ENCODE measurements at places on chromosomes 13 and 19.

- no peak for DNase-seq
Measured at GRCh38 chr13:30308548-30308947, 1.2 kb upstream of the KATNAL1 start.

DNA sequence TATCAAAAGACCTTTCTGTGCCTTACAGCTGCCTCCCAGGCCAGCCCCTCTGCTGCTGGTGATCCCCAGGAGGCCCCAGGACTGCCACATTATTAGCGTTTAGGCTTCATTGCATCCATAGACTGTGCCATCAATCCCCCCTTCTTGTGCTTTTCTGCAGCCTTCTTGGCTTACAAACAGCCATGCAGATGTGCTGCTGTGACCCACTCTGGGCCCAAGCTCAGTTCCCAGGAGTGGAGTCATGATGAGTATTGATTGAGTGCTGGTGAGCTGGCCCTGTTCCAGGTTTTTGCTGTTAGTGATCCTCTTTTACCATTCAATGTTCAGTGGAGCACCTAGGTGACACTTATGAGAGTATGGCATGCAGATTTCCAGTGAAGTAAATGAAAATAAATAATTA is 59.9 kb upstream of the SLAIN1 start:
- no peak for DNase-seq

- DNase-seq, result no peak
Measured at GRCh38 chr13:65901723-65902122, 1328.4 kb downstream of the PCDH9 start.

- no peak for DNase-seq
Measured at GRCh38 chr13:39373145-39373544, 229.8 kb downstream of the LHFPL6 start.

- no peak for DNase-seq
Measured at GRCh38 chr13:28585561-28585960, 73.4 kb upstream of the POMP start.

- DNase-seq, result no peak
Measured at GRCh38 chr19:1132552-1133383, 29.0 kb downstream of the GPX4 start.

GRCh38 chr13:53126841-53127245 is 98.2 kb downstream of the OLFM4 start:
- DNase-seq, result peak; percentile 92

DNA sequence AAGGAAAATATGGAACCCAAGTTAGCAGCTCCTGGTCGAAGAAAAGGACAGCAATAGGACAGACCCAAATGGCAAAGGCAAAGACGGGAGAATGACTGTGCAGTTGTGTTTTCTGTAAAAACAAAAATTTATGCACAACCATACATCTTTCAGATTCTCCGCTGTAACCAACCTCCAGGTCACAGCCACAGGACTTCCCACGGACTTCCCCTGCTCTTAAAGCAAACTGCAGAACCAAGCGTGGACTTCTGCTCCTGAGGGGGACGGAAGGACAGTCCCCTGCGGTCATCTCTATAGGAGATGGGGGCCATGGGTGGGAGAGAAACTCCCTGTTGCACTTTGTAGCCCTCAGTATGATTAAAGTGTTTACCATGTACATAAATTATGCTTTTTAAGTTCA is 2.5 kb downstream of the GRTP1 start:
- DNase-seq, result no peak

- DNase-seq, result no peak
Measured at GRCh38 chr19:38924388-38924787, 6.2 kb downstream of the SARS2 start.

GRCh38 chr19:3966051-3967017 is 4.6 kb downstream of the DAPK3 start:
- DNase-seq, result no peak

GRCh38 chr13:43375797-43376465 is 352.5 kb downstream of the DNAJC15 start:
- no peak for DNase-seq

DNA sequence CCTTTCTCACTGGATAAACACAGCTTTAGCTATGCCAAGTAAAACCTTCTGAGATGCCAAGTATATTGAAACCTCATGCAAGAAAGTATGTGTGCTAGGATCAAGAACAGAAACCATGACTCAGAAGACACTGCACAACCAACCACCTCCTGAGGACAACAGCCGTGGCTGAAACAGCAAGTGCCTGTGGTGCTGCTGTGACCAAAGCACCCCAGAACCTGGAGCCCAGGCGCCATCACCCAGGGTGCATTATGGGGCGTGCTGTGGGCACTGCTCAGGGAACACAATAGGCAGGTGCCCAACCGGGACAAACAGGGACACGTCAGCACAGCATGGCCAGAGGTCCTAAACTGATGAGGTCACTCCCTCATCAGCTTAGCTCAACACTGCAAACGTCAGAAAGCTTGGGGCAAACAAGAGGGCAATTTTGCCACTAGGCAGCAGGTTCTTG is 101.3 kb upstream of the SLC15A1 start:
- DNase-seq, result peak; percentile 44

GRCh38 chr13:46367617-46368327 is 19.3 kb downstream of the RUBCNL start:
- DNase-seq, result no peak

DNA sequence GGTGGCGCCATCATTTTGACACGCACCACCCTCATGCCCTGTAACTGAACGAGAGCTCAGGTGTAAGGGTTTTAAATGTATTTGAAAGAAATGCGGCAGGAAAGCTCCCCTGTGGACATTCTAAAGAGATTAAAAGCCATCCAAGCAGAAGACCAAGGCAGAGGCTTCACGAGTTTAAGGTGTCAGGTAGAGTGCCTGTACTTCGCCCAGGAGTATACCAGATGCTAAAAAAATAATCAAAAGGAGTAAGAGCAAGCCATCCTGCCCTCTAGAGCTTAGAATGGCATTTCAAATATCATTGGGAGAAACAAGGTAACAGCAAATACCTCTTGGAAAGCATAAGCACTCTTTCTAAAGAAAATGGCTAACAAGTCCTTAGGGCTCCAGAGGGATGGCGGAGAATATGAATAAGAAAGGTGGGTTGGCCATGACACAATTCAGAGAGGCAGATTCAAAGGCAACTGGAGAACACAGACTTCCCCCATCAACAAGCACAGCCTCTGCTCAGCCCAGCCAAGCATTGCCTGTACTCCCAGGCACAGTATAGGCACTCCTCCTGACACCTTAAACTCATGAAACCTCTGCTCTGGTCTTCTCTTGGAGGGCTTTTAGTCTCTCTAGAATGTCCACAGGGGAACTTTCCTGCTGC is 447.6 kb downstream of the SUCLA2 start:
- no peak for DNase-seq

- DNase-seq, result no peak
Measured at GRCh38 chr13:33710924-33711323, 107.0 kb upstream of the RFC3 start.

DNA sequence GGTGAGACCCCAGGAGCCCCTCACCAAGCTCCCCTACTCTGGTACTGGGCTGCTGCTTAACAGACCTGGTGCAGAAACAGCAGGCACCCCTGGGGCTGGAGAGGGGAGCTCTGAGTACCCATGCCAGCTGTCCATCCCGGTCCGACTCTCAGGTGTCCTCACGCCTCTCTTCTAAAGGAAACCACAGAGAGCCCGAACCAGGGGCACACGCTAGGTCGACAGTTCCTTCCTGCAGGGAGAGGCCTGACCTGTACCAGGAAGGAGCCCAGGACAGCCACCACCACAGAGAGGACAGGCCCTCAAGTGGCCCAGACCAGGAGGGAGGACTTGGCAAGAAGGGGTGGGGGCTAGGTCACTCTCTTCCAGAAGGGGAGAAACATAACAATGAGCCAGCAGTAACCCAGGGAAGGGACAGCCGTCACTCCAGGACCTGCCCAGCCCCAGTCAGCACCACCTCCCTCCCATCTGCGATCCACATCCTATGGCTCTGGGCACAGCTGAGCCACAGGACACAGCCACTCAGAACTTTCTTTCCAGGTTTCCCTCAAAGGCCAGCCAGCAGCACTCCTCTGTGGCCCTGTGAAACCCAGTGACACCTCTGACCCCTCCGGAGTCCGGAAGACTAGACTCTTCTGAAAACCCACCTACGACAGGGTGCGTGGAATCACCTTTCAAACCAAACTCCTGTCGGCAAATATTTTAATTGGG is 13.0 kb upstream of the SLC35E1 start:
- DNase-seq, result no peak

GRCh38 chr19:5676772-5677105 is 3.6 kb downstream of the MICOS13 start:
- no peak for DNase-seq

DNA sequence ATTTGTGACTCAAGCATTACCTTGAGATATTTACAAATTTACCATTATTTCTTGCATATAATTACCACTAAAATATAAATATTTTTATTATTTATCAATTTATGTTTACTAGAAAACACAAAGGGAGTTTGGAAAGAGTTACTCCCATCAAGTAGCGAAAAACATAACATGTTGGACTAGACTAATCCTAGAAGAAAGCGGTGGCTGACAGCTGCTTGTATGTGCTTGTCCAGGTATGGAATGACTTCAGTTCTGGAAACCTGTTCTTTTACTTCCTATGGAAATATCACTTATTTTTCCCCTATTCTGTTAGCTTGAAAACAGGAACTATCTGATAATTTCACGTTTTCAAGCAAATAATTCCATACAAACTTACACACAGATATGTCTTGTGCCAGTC is 28.5 kb downstream of the SLITRK1 start:
- no peak for DNase-seq

DNA sequence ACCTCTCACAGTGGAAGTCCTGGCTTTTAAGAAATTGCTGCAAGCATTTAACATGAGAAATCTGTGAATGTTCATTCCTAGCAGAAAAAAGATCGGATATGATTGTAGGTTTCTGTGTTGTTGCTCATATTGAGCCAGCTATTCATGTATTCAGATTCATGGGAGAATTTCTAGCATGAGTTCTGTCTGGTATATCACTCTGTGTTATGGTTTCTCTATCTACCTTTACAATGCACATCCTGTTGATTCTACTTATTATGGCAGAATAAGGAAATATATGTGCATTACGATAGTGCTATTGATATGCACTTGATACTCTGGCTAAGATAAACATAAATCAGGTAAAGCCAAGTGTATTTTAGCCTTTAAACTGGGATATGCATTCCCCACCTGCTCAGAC is 138.2 kb downstream of the KCNRG start:
- DNase-seq, result no peak

GRCh38 chr19:33171916-33172359 is 22.2 kb upstream of the LRP3 start:
- peak; percentile 73 for DNase-seq

DNA sequence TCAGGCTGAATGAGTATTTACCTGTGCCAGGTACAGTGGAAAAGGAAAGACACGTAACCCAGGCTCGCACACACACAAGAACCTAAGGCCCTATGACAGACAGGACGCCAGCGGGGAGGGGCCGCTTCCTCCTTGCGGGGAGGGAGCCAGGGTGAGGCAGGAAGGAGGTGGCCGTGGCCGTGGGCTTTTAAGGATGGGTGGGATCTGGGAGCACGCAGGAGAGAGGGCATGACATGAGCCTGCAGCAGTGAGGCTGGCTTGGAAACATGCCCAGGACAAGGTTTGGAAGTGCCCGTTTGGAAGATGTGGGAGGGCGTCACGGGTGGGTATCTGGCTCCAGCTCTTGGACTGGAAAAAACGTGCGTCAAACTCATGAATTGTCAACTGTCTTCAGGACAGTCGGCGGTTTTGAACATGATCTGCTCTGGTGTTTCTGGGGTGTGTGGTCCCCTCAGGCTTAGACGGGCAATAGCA is 20.1 kb downstream of the SH3GL1 start:
- no peak for DNase-seq

DNA sequence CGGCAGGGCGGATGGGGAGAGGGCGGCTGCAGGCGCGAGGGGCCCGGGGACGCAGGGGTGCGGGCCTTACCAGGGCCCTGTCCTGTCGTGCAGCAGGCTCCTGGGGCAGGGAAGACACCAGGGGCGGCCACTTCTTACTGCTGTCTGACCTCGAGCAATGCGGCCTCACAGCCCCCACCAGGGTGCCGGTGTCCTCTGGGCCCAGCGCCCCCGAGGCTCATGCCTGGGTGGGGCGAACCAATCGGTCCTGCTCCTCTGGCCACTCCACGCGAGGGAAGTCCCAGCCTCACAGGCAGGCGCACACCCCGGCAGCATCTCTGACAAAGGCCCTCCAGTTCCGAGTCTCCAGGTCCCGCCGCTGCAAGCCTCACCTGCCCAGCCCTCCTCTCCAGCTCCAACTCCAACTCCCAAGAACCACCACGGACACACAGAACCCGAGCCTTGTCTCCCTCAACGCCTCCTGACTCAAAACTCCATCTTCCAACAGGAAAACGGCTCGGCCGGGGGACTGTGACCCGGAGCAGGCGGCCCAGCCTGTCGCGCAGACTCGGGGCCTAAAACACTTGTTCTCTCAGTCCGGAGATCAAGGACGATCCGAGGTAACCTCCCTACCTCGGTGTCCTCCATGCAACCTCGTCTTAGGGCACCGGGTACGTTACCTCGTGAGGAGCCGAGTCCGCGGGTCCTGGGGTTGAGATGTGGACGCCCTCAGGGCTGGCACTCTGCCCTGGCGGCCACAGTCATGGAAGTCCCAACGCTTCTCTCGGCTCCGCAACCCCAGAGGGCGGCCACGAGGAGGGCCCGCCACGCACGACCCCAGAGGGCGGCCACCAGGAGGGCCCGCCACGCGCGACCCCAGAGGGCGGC is 6.5 kb downstream of the FGF22 start:
- no peak for DNase-seq

GRCh38 chr13:79660361-79660760 is 179.4 kb downstream of the NDFIP2 start:
- DNase-seq, result no peak

DNA sequence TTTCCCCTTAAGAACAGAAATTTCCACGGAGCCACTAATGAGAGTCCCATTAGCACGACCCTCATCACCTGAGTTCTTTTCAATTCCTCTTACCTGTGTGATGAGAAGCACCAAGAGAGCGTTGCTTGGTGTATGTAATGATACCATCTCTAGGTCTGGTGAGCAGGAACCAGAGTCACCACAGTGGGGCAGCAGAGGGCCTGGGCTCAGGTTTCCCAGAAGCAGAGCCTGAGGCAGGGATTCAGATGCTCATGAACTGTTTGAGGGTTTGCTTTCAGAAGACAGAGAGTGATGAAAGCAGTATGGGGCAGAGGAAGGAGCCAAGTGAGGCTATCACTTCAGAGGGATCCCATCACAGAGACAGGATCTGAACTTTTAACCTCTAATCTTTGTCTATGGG is 3.1 kb upstream of the PTPRH start:
- no peak for DNase-seq

DNA sequence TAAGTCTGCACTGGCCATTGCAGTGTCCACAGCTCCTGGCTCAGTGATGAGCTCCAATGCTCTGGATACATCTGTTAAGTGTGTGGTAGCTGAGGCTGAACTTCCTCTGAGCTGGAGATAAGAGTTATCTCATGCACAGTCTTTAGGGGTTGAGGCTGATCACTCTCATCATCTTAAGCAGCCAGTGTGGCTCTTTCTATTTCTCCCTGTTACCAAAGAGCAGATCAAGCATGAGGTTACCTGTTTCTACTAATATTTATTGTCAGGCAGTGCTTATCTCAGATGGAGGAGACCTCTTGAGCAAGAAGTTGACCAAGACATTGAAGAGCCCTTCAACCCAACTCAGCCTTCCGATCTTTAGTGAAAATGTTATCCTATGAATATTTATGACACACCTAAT is 6.6 kb upstream of the OR10H2 start:
- no peak for DNase-seq

Data from fibroblast of skin of abdomen (primary cell).